NCI-H1092 treated with DMSO at 0.1 percent for 48 hours (cell line): ENCODE measurements at places on chromosomes 1 and 21.

GRCh38 chr1:44786138-44786840 is 1.7 kb downstream of the BEST4 start:
- DNase-seq, result peak; percentile 43

DNA sequence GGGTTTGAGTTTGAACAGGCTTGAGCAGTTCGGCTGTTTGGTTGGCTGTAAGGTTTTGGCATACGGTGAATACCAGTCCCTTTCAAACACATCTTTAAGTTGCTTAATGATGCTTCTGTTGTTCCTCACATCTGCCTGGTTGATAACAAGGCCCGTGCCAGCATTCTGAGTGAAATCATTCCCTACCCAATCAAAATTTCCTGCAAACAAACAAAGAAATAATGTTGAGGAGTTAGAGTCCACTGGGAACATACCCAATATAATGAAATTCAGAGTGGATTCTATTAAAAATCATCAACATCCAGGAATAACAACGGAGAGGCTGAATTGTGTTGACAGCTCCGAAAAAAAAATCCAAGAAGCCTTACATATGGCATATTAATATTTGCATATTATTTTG is 91.0 kb upstream of the MAP1LC3C start:
- DNase-seq, result no peak

- no peak for DNase-seq
Measured at GRCh38 chr21:44533891-44534627, 5.9 kb downstream of the KRTAP10-1 start.

- no peak for DNase-seq
Measured at GRCh38 chr1:91791691-91792488, 94.1 kb downstream of the TGFBR3 start.

DNA sequence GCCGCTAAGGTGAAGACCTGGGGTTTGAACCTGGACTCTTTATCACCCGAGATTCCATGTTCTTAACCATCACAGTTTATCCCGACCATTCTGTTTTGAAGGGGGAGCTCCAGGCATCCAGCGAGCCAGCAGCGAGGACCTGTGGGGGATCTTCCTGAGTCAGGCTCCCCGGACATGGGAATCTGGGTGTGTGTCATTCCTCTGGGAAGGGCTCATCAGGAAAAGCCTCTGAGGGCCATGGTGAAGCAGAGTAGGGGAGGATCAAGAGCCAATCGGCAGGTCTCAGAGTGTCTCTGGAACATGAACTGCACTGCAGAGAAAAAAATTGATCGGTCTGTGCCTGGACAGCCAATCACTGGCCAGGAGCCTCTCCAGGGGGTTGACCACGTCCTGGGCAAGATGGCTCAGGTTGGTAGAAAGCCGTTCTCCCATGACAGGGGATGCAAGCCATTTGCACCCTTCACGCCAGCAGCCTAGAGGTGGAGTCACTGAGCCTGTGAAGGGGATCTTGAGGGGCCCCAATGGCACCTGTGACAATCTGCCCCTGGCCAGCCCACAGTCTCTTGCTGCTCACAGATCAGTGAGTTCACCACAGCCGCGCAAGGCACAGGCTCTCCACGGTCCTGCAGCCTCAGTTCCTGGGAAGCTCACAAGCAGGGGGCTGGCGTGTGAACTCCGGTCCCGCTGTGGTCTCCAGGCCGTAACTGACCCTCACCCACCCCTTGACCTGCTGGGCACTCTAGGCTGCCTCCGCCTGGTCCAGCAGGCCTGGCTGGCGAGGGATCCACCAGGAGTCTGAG is 20.4 kb upstream of the ACTRT2 start:
- no peak for DNase-seq

DNA sequence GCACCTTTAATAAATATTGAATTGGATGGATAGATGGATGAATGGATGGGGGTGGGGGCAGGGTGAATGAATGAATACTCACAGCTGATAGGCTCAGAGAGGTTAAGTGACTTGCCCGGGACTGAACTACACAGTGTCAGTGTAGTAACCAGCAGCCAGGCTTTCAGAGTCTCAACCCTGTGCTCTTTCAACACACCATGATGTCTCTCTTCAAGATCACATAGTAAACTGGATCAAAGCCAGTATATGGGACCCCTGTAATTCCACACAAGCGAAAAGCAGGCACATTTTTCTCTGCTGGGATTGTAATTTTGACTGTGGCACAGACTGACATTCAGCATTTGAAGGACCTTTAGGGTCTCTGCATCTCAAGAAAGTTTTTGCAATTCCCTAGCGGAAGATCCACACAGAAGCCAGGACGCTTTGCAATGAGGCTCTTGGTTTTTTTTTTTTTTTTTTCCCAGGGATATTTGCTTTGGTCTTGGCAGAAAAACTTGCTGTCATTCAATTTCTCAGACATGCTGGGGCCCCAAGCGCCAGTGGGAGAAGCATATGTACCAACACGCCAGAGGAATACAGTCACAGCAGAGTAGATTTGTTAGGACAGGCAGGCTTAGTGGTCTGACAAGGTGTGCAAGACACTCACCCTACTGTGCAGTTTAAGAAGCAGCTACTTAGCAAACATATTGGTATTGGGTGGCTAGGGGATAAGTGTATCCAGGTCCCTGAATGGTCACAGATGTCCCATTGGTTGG is 213.1 kb upstream of the CAMK1G start:
- no peak for DNase-seq

GRCh38 chr1:200226969-200227303 is 182.9 kb downstream of the ZNF281 start:
- no peak for DNase-seq

GRCh38 chr1:157776971-157777391 is at the start of gene FCRL2:
Gene FCRL2, minus strand, starts transcription at chr1:157777132. Its CDS starts 59 bp downstream, at chr1:157777073.
- DNase-seq, result no peak

GRCh38 chr1:14672005-14672404 is 73.5 kb downstream of the KAZN start:
- no peak for DNase-seq

DNA sequence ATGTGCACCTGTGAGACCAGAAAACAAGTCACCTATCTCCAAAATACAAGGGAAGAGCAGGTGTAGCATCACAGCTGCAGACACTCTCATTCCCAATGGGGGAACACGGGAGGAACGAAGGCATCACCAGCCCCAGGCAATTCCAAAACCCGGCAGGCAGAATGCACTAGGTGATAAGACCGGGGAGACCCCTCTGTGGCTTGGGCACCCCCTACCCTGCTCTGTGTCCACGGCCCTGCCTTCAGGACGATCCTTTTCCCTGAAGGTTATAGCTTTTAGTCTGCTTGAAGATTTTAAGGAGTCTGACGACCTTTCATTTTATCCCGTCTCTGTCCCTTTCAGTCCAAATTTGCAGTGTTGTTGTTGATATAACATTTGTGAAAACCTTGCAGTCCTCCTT is 19.2 kb downstream of the TRPM2 start:
- DNase-seq, result no peak

DNA sequence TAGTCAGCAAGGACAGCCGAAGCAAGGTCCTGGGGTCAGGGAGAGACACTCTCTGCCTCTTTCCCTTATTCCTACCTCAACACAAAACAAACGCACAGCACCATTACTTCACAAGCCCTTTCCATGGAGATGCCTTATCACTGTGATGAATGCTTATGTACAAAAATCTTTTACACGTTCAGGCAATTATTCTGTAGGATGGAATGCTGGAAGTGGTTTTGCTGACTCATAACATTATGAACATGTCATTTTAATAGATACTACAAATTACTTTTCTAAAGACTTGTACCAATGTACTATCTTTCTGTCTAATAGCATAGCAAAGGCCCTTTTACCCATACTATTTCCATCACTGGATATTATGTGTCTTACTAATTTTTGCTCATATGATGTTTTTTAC is 98.4 kb downstream of the TTLL7 start:
- no peak for DNase-seq

- DNase-seq, result no peak
Measured at GRCh38 chr1:1407636-1408318, 684 bp upstream of the MRPL20 start.

GRCh38 chr1:179586107-179586823 is 5.4 kb upstream of the TDRD5 start:
- DNase-seq, result peak; percentile 80

GRCh38 chr1:112636056-112636455 is 16.4 kb downstream of the CAPZA1 start:
- DNase-seq, result no peak

- no peak for DNase-seq
Measured at GRCh38 chr1:24991697-24992096, 61.6 kb upstream of the RUNX3 start.

- no peak for DNase-seq
Measured at GRCh38 chr1:156814571-156815260, 1.9 kb downstream of the SH2D2A start.

GRCh38 chr1:177340601-177341067 is 169.9 kb downstream of the BRINP2 start:
- no peak for DNase-seq

DNA sequence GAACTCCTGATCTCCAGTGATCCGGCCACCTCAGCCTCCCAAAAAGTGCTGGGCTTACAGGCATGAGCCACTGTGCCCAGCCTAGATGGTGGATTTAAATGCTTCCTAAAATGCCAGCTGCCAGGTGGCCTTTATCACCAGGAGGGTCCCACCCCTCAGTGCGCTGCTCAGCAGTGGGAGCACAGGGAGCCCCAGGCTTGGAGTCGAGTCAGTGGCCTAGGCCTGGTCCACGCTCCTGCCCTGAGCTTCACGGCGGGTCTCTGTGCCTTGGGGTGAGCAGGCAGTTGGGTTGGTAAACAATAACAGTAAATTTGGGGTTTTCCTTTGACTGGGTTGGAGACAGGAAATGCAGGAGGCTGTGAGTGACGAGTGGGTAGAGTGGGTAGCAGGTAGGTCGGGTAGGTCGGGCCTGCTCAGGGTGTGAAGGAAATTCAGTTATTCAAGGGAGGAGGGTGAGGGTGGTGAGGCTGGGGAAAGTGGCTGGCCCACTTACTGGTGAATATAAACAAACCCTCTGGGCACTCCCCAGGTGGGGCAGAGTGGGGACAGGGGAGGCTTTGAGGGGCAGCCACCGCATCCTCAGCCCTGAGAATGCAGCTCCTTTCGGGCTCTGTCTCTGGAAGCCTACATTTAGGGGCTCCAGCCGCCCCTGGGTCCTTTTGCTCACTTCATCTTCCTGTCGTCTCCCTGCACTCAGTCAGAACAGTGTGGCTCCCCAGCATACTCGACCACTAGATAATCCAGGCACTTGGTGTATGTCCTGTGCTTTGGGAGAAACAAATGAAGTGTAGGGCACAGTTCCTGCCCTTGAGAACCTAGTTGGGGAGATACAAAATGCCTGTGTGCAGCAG is 33.5 kb upstream of the IL19 start:
- DNase-seq, result no peak

DNA sequence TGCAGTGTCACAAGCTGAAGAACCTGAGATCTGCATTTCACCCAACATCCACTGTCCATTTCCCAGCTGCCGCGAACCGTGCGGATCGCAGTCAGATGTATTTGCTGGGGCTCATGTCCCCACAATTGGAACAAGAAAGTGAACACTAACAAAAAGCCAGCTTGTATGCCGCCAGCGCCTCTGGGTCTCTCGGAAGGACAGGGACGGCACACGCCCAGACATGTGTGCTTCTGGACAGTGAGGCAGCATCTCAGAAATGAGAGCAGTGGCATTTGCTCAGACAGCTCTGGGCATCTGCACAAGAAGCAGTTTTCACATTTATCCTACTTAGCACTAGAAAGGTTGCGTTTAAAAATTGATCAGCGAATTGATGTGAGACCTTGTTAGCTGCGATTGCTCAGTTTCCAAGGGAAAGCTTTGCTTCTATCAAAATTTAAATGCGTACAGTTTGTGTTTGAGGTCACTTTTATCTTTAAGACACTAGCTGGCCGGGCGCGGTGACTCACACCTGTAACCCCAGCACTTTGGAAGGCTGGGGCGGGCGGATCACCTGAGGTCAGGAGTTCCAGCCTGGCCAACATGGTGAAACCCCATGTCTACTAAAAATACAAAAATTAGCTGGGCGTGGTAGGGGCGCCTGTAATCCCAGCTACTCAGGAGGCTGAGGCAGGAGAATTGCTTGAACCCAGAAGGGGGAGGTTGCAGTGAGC is 28.7 kb downstream of the KCNAB2 start:
- DNase-seq, result no peak

DNA sequence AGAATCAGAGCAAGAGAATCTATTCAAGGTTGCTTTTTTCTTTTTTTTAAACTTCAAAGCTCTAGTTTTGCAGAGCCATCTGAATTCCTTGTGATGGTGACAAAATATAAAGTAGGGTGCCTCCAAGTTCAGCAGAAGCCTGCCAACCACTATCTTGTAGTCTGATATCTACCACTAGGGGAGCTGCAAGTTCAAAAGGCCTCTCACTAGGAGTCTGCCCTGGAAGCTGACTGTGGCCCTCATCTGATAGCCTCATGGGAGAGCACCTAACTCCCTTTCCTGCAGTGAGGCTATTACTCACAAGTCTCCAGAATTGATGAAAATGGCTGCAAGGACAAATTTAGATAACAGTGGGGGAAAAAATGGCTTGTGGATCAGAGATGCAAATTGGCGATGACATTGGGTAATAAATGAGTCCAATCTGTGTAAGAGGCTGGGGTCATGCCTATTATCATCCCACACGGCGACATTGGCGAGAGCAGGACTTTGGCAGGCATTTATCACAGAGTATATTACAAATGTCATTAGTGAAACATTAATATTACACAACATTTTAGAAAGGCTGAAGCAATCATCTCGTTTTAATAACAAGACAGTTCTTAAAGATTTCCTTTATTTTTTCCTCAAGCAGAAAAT is 10.7 kb upstream of the ZP4 start:
- DNase-seq, result no peak

- DNase-seq, result peak; percentile 25
Measured at GRCh38 chr1:33735624-33736023, 128.3 kb upstream of the HMGB4 start.

- DNase-seq, result no peak
Measured at GRCh38 chr1:3181956-3182355, 113.0 kb downstream of the PRDM16 start.

DNA sequence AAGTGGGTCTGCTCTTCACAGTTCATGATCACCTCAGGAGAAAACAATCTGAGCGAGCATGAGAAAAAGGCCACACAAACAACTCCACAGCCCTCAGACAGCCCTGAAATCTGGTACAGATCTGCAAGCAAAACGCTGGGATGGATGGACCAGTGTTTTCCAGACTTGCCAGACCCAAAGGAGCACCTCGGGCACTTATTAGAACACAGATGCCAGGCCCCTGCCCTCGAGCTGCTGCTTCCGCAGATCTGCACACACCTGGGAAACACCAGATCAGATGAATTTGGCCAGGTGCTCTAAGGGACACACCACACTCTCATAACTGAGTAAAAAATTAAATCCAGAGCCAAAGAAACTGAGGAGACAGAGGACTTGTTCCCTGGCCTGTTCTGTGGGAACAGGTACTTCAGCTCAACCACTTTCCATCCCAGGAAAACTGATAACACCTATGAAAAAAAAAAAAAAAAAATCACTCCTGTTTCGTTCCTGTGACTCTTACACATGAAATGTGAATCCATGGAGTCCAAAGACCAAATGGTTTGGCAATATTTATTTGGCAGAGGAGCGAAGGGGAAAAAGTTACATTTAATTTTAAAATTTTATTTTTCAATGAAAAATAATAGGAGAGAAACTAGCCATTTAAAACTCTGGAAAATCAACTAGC is 202.9 kb upstream of the ESRRG start:
- DNase-seq, result no peak
